ENCODE measurements at places on chromosomes 13 and 19. TPM values are rescaled to one million over a fixed set of nuclear protein-coding genes. Genes with fewer than 3 reads are reported as not detected.

DNA sequence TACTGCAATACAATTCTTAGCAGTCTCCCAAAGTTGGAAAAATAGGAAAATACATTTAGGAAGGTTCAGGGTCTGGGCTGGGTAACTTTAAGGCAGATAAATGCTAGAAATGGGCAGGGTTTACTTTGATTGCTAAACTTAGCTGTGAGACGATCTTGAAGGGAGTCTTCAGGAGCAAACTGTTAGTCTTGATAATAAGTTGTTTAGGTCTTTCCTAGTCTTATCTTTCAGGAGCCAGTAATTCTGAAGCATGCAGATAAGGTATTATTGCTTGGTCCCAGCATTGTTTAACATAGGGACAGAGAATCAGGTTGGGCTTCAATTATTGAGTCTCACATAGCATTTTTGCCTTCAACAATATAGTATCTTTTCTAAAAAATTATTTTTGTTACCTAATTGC lies 262.4 kb upstream of the MIR17HG start:
- no peaks in the 10 kb centered on the region for H3K27me3 ChIP-seq
- no peak for DNase-seq

DNA sequence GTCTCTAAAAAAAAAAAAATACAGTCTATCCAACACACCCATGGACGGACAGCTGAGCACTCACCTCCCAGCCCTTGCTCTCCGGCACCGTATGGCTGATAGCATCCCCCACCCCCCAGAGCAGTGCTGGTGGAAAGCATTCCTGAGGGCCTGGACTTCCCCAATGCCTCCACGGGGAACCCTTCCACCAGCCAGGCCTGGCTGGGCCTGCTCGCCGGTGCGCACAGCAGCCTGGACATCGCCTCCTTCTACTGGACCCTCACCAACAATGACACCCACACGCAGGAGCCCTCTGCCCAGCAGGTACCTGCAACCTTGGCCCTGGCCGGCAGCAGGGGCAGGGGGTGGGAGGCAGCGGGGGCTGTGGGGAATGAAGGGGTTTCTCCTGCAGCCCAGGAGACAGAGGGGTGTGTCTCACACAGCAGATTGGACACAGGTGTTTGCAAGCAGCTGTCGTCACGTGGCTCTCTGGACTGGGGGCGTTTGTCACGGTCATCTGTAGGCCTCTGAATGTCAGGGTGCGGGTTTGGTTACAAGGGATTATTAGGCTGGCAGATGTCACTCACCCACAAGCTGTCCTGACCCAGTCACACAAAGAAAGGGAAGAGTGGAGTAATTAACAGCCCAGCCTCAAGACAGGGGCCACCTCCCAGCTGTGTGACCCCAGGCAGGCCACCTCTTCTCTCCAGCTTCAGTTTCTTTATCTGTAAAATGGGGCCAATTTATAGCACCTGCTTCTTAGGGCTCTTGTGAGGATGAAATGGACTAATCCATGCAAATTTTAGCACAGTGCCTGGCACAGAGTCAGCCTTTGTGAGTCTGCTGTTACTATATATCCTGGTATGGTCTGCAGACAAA lies 19.3 kb downstream of the PLD3 start:
- DNase-seq = no peak
- no peak overlapping the region for H3K27ac ChIP-seq
- H3K4me1 ChIP-seq = no peaks in the 10 kb centered on the region
- no peak overlapping the region for H3K4me3 ChIP-seq
- H3K27me3 ChIP-seq = no peaks in the 10 kb centered on the region
- no peaks in the 10 kb centered on the region for H3K36me3 ChIP-seq

DNA sequence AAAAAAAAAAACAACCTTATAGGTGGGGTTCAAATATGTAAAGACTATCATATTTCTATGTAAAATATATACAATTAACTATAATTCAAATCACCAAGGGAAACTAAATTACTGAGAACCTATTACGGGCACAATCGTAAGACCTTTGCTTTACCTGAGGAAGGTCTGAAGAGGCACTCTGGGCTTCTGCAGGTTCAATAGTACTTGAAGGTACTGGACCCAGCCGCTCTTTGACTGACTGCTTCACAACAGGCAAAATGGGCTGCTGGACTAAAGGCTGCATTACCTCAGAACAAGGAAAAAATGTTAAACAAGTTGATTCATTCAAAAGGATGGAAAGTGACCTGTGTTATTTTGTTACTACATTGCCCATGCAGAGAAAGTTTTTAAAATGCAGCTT lies 51.8 kb downstream of the RBM26 start:
- H3K4me1 ChIP-seq = no peaks in the 10 kb centered on the region
- H3K27me3 ChIP-seq = no peaks in the 10 kb centered on the region
- H3K4me3 ChIP-seq = no peak overlapping the region
- no peaks in the 10 kb centered on the region for H3K36me3 ChIP-seq
- H3K27ac ChIP-seq = no peak overlapping the region

DNA sequence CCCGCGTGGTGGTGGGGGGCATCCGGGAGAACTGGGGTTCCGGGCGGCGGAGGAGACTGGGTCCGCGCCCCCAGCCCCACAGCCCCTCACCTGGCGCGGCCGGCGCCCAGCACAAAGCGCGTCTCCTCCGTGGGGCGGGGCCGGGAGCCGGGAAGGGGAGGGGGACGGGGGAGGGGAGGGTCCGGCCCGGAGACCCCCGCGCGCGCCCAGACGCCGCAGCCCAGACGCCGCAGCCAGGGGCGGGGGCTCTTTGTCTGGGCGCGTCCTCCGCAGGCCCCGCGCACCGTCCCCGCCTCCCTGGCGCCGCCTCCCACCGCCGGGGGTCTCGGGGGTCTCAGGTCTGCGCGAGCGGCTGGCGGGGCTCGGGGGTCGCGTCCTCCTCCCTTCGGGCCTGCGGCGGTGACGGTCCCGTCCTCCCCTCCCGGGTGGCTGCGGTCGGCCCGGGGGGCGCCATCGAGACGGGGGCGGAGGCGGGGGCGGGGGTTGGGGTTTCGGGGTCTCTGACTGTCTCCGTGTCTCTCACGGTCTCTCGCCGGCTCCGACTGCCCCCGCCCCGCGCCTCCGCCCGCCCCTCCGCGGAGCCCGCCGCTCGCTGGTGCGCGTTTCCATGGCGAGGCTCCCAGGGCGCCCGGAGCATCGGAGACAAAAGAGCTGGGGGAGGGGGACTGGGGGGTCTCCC lies at the start of gene PLPPR3:
TSS of gene PLPPR3 (minus strand) at position 131 of the 679 bp plus-strand sequence. CDS start 396 bp downstream, outside the sequence.
- no peaks in the 10 kb centered on the region for H3K36me3 ChIP-seq
- no peak within 1 kb of the TSS for H3K27ac ChIP-seq

DNA sequence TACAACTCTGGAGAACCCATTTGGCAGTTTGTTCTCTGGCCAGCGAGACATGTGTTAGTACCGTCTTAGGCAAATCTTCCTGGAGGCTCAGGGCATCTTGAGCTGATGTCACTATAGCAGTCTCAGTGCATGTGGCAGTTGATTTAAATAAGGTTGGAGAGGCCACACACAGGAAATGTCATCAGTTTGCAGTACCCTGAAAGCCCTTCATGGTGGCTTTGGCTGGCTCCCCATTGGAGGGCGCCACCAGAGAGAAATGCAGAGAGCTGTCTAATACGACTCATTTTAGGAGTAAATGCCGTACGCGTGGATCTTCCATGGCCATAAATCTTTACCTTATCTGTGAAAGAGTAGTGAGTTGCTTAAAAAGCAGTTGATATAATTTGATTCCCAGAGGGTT lies 163.1 kb downstream of the STK24 start:
- H3K27me3 ChIP-seq = no peaks in the 10 kb centered on the region
- H3K4me3 ChIP-seq = no peak overlapping the region
- no peak for DNase-seq
- H3K36me3 ChIP-seq = no peaks in the 10 kb centered on the region
- no peaks in the 10 kb centered on the region for H3K4me1 ChIP-seq

GRCh38 chr19:39186391-39186790 lies 10.4 kb upstream of the NCCRP1 start:
- H3K36me3 ChIP-seq = no peaks in the 10 kb centered on the region
- DNase-seq = no peak
- H3K4me3 ChIP-seq = no peak overlapping the region
- H3K27ac ChIP-seq = no peak overlapping the region
- no peaks in the 10 kb centered on the region for H3K4me1 ChIP-seq

GRCh38 chr13:100825557-100825956 lies 151.0 kb upstream of the TMTC4 start:
- H3K27ac ChIP-seq = no peak overlapping the region
- H3K4me3 ChIP-seq = no peak overlapping the region
- no peaks in the 10 kb centered on the region for H3K36me3 ChIP-seq

DNA sequence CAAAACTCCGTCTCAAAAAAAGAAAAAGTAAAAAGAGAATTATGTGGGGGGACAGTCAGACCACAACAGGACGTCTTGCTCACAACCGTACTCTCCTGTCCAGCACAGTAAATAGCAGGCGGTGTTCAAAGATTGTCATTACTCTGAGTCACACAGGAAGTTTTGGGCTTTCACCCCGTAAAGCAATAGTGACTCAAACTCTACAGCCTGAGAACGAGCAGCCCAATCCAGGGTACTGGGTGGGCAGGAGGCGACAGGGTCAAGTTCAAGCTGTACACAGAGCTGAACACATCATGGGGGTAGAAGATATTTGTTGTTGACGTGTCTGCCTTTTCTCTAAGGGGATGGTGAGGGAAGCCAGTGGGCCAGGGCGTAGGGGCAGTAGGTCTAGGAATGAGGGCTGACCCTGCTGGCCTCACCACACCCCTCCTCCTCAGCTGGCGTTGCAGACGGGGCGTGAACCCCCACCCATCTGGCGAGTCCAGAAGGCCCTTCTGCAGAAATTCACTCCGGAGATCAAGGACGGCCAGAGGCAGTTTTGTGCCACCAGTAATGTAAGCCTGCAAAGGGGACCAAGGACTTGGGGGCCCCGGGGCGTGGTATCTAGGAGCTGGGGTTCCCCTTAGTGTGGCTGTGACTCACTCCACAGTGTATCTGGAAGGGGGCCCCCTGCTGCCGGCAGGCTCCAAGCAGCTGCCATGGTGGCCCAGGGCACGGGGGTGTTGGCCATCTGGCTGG lies 23.3 kb downstream of the PRR12 start:
- no peak overlapping the region for H3K27ac ChIP-seq
- H3K4me3 ChIP-seq = no peak overlapping the region
- no peaks in the 10 kb centered on the region for H3K36me3 ChIP-seq
- no peaks in the 10 kb centered on the region for H3K27me3 ChIP-seq
- H3K4me1 ChIP-seq = no peaks in the 10 kb centered on the region

GRCh38 chr13:110888390-110888789 lies 26.5 kb downstream of the ANKRD10 start:
- H3K27me3 ChIP-seq = no peaks in the 10 kb centered on the region
- no peak overlapping the region for H3K27ac ChIP-seq
- peaks cover 2% of the 10 kb centered on the region for H3K36me3 ChIP-seq

DNA sequence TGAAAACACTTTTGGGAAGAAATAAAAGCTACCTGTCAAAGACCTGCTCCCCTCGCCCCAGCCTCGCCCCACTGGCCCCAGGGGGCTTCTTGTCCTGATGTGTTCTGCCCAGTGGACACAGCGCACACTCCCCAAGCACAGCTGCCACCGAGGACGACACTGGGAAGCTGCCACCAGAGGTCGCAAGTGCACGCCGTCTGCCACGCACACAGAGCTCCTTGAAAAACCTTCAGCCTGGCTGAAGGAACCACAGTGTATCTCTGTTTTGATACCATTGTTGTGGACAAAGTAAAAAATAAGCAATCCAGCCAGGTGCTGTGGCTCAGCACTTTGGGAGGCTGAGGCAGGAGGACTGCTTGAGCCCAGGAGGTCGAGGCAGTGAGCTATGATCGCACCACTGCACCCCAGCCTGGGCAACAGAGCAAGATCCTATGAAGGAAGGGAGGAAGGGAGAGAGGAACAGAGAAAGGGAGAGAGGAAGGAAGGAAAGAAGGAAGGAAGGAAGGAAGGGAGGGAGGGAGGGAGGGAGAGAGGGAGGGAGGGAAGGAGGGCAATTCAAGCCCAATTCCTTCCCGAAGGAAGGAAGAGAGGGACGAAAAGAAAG lies 57.3 kb downstream of the CEBPG start:
- H3K27ac ChIP-seq = no peak overlapping the region
- DNase-seq = peak; percentile 77
- H3K27me3 ChIP-seq = no peaks in the 10 kb centered on the region
- no peaks in the 10 kb centered on the region for H3K4me1 ChIP-seq
- H3K4me3 ChIP-seq = no peak overlapping the region

GRCh38 chr19:19230999-19231398 lies 19.2 kb downstream of the NCAN start:
- DNase-seq = no peak
- no peak overlapping the region for H3K27ac ChIP-seq
- H3K4me1 ChIP-seq = no peaks in the 10 kb centered on the region
- H3K27me3 ChIP-seq = no peaks in the 10 kb centered on the region

GRCh38 chr13:112450904-112451240 lies 74.7 kb downstream of the SPACA7 start:
- H3K4me3 ChIP-seq = no peak overlapping the region
- no peaks in the 10 kb centered on the region for H3K4me1 ChIP-seq
- H3K36me3 ChIP-seq = no peaks in the 10 kb centered on the region
- DNase-seq = no peak

DNA sequence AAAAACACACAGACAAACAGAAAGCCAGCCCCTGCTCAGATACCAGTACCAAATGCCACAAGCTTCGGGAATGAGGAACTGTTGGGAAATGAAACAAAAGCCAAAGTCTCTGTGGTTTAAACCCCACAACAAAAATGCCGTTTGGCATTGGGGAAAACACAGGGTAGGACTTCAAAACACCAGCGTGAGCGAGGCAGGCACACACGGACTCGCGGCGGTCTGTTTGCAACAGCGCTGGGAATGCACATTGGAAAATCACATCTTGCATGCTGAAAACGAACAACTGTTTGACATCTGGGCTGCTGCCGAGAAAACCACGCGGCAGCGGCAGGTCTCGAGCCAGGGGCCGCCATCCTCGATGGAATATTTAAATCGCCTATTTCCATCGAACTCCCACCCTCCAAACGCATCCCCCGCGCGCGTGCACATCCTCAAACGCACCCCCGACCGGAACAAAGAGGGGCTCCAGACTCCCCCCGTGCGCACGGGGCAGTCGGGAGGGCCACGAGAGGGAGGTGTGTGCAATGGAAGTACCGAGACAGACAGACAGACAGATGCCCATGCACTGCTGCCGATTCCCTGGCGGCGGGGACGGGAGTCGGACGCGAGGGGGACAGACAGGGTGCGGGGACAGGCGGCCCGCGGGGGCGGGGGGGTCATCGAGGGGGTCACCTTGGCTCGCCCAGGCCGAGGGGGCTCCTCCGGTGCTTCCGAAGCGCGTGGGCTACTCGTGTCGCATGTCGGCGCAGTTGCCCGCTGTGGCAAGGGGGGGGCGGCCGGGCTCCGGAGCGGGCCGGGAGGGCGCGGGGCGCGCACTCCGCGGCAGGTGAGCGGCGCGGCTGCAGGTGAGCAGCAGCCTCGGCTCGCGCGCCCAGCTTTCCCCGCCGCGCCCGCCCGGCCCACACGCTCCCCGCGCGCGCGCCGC lies at the start of gene GPR12:
TSS of gene GPR12 (minus strand) at position 880 of the 925 bp plus-strand sequence. CDS start 959 bp downstream, outside the sequence.
- H3K4me1 ChIP-seq = no peaks in the 10 kb centered on the region
- no peak for DNase-seq
- no peaks in the 10 kb centered on the region for H3K36me3 ChIP-seq
- H3K27me3 ChIP-seq = no peaks in the 10 kb centered on the region

The CYP2F1 gene
- not detected for polyA plus RNA-seq

The CEACAM1 gene
- 0.79 TPM for polyA plus RNA-seq

The CADM4 gene
- polyA plus RNA-seq = 8.1 TPM
